GM19239 (cell line): ENCODE measurements at places on chromosomes 3 and 15.
A peak's percentile ranks its signal among the peaks of the same experiment; 100 is the strongest.

DNA sequence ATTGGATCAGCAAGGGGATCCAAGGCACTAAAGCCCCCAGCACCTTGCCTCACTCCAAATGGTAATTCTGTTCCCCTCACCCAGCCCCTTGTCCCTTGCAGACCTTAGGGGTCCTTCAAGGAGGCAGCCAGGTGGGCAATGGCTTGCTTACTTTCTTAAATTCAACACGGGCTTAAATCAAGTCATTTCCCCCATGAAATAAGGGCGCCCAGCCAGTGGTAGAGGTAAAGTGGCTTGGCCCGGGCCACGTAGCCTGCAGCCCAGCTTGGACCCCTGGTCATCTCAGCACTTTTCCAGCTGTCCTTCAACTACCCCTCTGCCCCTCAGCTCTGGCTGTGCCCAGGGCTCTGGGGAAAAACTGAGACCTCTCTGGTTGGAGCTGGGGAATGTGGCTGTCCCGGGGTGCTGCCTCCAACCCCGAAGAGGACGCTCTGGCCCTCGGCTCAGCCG, 1.2 kb downstream of the PSTPIP1 start:
- DNase-seq = no peak

DNA sequence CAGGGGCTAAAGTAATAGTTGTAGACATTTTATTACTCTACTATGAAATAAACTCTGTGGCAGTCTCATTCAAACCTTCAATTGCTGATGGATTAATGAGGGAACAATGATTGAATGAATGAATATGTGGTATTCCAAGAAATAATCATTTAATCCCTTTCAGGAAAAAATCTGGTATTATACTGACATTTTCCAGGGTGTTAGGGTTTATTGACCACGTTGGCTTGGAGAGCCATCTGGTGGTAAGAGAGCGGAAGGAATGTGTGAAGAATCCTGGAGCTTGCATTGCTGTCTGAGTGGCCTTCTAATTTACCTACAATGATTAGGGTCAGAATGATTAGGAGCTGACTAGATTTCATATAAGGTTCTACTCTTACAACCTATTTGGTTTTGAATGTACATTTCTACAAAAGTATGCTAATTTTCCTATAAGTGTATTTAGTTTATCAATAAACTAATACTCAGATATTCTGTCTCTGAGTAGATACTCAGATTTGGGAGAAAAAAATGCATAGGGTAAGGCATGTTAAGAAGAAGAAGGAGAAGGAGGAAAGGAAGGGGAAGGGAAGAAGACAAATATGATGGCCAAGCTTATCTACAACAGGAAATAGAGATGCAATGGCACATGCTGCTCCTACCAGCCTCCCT, 249.9 kb downstream of the ROBO1 start:
- no peak for DNase-seq

DNA sequence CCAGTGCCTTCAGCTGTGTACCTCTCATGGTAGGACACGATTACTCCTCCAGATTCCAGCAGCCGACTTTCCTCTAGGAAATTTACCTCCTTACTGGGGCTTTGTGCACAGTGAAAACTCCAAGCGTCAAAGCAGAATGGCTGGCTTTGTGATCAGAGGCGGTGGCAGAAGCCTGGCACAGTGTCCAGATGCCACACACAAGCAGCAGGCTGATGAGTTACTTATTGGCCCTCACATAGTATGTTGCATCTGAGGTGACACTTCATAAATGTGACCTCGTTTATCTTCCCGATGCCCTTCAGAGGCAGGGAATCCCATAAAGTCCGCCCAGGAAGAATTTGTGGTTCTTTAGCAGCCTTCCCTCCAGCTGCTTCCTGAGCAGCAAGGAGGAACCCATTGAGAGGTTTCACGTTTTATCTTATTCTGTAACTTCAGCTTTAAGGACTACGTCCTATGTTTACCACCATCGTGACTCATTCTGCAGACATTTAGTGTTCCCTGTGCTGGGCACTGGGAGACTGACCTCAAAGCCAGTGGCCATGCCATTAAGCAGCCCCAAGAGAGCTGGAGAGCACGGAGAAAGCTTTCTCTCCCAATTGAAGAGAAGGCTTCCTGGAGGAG, 107.1 kb upstream of the C15orf61 start:
- no peak for DNase-seq

DNA sequence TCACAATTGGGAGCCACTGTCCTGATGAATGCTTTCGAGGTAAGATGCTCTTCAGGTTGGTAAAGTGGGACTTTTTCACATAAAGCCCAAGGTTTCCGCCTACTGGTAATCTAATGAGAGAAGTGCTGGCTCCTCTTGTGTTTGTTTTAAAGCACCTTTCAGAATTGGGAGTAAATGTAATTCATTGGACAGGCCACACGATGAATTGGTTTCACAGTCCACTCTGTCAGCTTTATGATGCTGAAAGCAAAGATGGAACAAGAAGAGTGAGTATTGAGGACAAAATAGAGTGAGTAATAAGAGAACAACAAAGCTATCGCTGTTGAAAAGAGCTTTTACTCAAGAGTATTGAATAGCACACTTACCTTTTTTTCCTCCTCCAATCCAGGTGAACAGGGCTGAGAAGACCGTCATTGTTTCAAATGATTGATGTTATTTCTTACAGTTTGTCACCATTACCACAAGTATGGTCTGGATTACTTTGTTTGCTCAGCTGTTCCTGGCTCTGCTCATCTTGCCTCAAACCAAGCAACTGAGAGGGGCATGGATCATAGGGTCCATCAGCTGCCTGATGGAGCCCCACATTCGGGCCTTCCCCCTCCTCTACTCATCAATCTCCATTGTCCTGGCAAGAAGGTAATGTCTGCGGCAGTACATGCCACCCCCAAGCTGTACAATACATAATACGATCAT, 136.1 kb upstream of the CNTN4 start:
- DNase-seq = no peak

GRCh38 chr3:194058189-194058571, 77.8 kb upstream of the HES1 start:
- DNase-seq = peak; percentile 35

DNA sequence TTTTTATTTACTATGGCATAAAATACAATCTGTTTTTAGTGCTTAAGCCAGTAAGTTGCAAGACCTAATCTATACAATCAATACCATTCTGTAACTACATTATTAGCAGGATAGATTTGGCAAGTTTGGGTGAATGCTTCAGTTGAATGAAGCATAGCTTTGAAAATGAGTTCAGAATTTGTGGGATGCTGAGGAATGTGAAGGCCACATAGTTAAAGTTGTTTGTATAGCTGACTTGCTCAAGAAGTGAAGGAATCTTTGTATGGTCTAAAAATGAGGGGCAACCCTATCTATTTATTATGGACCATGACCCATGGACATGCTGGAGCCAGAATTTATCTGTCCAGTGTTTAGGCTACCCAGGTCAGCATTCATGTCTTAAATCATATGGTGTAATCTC, 58.5 kb downstream of the CRYBG3 start:
- DNase-seq = no peak

- DNase-seq = no peak
Measured at GRCh38 chr3:69032142-69032541, 18.7 kb upstream of the EOGT start.

DNA sequence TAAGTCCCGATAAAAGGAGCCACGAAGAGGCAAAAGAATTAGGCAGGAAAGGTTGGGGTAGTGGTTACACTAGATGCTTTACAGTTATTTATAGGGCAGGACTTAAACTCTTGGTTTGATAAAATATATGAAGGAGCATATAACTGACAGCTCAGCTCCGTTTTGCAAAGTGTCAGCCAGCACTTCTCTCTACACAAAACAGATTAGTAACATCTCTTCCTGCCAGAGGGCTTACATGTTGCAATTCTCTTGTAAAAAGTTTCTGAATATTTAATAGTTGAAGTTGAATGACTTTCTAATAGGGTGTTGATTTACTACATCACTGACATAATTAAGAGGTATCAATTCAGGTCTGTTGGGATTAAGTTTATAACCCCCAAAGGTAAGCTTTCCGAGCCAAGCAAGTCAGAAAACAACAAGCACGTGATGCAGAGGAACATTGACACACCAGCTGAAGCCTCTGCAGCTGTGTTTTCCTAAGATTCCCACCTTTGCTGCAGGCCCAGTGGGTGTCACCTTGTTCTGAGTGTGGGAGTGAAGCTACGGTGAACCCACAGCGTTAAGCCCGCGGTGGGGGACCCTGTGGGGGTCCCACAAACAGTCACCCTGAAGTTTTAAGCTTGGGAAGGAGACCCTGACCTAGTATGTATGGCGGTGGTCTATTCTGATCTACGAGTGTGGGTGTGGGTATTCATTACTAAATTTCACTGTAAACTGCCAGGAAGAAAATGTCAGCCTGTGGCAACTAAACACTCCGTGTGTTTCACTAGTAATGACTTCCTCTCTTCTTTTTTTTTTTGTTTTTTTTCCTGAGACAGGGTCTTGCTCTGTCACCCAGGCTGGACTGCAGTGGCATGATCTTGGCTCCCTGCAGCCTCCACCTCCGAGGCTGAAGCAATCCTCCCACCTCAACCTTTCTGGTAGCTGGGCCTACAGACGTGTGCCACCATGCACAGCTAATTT, 22.0 kb upstream of the ATP13A3 start:
- DNase-seq = no peak

DNA sequence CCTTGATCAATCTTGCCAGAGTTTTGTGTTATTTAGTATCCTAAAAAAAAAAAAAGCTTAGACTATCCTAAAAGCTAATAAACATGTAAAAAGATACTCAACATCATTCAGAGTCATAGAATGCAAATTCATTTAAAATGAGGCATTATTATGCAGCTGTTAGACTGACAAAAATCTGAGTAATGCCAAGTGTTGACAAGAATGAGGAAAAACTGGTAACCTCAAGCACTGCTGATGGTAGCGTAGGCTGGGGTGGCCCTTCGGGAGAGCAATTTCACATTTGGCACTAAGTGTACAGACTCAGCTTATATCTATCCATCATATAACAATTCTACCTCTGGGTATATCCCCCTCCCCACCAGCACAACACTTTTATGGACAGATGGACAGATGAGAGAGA, 280.4 kb downstream of the RAP2B start:
- no peak for DNase-seq

GRCh38 chr3:73727117-73727821, 102.5 kb upstream of the PDZRN3 start:
- no peak for DNase-seq

DNA sequence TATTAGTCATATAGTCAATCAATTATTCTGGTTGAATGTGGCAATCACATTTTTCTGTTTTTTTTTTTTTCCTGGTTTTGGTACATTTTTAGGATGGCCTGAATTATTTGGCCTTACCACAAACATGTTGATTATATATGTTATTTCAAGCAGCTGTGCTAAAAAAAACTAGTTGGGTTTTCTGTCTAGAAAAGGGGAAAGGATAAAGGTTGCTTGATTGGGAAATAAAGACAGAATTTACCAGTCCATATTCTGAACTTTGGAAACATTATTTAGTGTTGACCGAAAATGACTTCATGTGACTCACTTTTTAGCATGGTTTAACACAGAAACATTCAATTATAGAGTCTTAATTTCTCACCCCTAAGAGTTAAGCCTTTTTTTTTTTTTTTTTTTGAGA, 8.1 kb downstream of the MORF4L1 start:
- no peak for DNase-seq

- no peak for DNase-seq
Measured at GRCh38 chr3:38519651-38520050, 23.5 kb downstream of the EXOG start.

GRCh38 chr15:63440756-63441155, 59.1 kb upstream of the CA12 start:
- no peak for DNase-seq

GRCh38 chr3:55170444-55170843, 242.6 kb upstream of the LRTM1 start:
- no peak for DNase-seq

DNA sequence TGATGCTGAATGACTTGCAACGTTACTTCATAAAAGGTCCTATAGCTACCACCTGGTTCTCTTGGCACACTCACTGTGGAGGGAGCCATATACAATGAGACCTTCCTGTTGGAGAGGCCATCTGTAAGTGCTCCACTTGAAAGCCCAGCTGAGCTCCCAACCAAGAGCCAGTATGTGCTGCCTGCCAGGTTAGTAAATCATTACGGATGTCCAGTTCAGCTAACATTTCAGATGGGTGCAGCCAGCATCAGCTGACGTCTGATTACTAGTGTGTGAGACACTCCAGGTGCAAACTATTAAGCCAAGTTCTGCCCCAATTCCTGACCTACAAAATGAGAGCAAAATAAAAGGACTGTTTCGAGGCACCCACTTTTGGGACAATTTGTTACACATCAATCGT, 274.4 kb upstream of the ROBO2 start:
- no peak for DNase-seq

GRCh38 chr3:26712211-26713026, 89.8 kb downstream of the LRRC3B start:
- peak; percentile 4 for DNase-seq

DNA sequence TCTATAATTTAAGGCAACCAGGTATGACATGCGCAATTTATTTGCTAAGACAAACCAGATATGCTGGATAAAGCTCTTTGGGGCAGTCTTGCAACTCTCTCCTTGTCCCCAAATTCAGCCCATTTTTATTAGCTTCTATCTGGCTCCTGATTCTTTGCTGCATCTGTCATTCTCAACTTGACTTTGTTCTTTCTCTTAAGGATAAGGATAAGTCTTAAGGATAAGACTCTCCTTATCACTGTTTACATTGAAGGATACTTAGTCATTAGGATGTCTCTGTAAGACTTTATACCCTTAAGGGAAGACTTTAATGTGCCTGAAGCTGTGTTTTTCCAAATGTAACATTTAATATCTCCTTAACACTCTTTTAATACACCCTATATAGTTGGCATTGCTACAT, 49.2 kb downstream of the ALCAM start:
- DNase-seq = no peak

GRCh38 chr3:133455960-133456359, 56.1 kb downstream of the BFSP2 start:
- no peak for DNase-seq

- no peak for DNase-seq
Measured at GRCh38 chr3:126212620-126213378, 32.4 kb upstream of the ALDH1L1 start.

- DNase-seq = peak; percentile 46
Measured at GRCh38 chr3:101936419-101937356, 87.4 kb downstream of the NFKBIZ start.

DNA sequence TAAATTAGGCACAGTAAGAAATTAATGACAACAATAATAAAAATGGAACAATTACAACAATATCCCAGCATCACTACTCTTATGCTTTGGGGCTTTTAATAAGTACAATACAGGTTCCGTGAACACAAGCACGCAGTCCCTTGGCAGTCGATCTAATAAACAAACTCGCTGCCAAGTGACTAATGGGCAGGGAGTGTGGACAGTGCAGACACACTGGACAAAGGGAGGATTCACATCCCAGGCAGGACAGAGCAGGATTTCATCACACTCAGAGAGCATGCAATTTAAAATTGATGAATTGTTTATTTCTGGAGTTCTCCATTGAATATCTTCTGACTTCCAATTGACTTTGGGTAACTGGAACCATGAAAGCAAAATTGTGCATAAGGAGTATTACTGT, 524.1 kb upstream of the CFAP20DC start:
- DNase-seq = no peak

GRCh38 chr3:31420311-31420710, 112.4 kb upstream of the STT3B start:
- no peak for DNase-seq

GRCh38 chr3:158347966-158348365, 223.0 kb upstream of the MLF1 start:
- DNase-seq = no peak
